ENCODE measurements at places on chromosomes 1 and 21.

GRCh38 chr1:74641876-74642275, 31.7 kb downstream of the ERICH3 start:
- no peak for DNase-seq

GRCh38 chr1:178267646-178268094, 173.8 kb downstream of the RASAL2 start:
- no peak for DNase-seq

DNA sequence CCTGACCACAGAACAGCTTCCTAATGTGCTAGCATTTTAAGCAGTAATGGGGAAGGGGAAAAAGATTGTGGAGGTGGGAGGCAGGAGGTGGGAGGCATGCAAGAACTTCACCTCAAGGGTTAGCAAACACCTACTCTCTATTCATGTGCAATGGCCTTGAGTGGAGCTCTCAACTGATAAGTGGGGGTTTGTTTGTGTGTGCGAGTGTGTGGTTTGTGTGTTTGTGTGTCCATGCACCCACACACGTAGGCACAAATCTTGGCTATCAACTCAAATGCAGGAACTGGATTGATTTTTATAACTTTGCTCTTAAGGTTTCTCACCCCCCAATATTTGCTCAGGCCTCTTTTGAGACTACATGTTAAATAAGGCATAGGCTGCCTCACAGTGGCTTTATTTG, 78.6 kb downstream of the SYT6 start:
- DNase-seq = no peak

GRCh38 chr1:76503100-76503499, 364.2 kb upstream of the ST6GALNAC5 start:
- DNase-seq = no peak

DNA sequence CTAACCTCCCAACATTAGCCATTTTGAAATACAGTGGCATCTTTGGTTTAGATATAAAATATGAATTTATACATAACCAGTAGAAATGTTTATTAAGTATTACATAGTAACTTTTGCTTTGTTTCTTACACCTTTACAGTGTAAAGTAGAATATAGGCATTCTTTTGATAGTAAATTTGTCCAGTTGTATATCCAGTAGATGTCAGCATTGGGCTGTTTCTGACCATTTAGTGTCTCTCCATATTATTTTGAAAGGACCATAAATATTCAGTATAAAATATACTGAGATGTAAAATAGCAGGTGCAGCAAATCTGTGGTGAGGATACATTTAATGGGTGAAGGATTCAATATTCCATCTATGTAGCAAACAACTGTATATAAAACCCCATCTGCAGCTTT, 115.8 kb upstream of the ZRANB2 start:
- DNase-seq = no peak

Data from retina (tissue), 1 donor.